Progenitor cell of endocrine pancreas (in vitro differentiated cells): ENCODE measurements at places on chromosomes 2 and 18. TPM values are rescaled to one million over a fixed set of nuclear protein-coding genes. Genes with fewer than 3 reads are reported as not detected.

DNA sequence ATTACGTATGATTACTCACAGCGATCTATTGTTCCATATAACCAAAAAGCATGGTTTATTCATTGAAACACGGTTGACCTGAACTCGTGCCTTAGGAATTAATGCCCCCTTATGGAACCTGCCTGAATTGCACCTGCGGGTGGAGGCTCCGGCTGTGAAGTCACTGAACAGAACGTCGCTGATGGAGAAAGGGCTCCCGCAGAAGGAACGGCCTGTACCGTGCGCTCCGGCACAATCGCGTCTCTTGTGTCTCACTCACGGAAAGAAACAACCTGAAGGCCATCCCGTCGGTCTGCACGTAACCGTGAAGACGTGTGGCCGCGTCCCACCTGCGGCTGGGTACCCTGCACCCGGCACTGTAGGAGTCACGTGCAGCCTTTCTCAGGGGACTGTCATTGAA, 133.1 kb downstream of the NFATC1 start:
- DNase-seq: peak; percentile 59

GRCh38 chr2:23900541-23901322, 26.2 kb downstream of the ATAD2B start:
- DNase-seq: no peak

GRCh38 chr2:113053666-113054065, 999 bp upstream of the IL36B start:
- DNase-seq: no peak

DNA sequence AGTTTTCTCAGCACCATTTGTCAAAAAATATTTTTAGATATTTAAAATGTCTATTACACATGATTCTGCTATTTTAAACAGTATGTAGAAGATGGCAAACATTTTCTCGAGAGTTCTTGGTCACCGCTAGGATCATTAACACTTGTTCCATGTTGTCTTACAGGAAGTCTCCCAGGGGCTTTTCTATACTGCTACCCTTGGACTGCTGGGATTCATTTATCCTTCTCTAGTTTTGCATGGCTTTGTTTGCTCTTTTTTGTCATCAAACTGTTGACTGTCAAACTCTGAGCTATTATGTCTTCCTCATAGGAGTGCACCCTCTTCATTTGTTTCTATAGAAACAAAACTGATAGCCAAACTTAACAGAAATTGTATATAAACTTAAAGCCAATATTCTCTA, 184.9 kb downstream of the CDCA7 start:
- no peak for DNase-seq

DNA sequence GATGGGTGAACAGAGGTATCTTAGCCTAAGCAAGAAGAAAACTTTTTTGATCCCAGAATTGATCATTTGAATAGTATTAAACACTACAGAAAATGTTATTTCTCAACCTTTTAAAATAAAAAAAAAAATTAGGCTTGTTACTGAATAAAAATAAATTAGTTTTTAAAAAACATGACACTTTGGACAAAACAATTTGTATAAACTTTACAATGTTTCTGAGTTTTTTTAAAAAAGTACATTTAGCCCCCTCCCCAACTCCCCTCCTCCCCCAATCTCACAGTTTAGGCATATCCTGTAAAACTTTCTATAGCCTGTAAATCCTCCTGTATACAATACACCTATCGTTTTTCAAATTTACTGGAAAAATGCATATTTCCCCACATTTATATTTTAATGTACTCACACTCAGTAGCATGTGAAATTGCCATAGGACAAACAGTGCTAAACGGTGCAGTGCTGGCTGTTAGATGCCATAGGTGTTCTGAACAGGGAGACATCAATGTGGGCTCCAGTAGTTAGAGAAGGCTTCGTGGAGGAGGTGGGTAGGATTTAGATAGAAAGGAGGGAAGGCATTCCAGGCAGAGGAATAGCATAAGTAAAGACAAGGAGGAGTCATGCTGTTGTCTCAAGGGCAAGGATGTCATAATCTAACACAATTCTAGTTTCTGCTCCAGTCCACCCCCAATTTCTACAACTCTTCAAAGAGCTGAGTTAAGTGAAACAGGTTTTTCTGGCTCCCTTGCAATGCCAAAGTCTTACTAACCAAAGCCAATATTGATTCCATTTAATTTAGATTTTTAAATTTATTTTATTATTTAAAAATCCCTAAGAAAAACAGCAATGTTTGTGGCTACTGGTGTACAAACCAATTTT, 50.9 kb downstream of the SP3 start:
- DNase-seq: no peak

CROCC2 gene
- 0.36 and 0.40 TPM in 2 replicates for total RNA-seq

- DNase-seq: no peak
Observed at GRCh38 chr2:191401287-191401686, 156.1 kb downstream of the MYO1B start.

DNA sequence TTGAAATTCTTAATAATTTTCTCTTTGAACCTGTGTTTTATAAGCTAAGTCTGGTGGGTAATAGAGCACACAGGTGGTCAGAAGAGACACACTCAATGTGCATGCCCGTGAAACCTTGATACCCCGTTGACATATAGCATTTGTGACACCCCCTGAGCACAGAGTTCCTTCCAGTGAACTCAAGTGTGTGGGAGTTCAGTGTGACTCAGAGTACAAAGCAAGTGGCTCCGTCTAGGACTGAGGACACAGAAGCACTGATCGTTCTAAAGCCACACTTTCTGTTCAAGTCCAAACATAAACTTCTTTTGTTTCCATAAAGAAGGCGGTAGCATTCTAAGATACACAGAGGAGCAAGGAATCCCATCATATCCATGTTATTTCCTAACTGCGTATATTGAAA, 523.6 kb downstream of the PID1 start:
- DNase-seq: no peak

DNA sequence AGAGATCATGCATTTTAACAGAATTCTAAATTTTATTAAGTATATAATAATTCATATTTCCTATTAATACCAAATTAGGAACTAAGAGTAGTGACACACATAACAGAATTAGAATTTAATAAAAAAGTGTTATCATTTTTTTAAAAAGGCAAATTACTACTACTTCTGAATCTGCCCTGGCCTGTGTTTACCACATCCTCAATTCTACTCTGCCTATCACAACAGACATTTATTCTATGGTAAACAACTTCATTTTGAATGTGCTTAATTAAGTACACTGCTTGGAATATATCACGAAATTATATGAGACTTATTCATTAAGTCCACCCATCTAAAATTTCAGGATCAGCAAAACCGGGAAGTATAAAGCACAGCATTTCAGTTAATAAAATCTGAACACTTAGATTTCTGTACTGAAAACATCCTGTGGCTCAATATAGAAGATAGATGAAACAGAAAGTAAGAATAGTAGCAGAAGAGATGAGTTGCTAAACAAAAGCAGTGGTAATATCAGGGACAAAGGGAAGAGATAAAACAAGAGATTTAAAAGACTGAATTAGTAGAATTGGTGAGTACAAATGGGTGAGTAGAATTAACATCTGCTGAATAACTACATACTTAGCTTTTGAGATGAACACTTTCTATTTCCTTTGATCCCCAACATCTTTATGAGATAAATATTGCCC, 3.7 kb downstream of the SMC6 start:
- DNase-seq: no peak

- DNase-seq: no peak
Observed at GRCh38 chr2:235721625-235722024, 227.8 kb downstream of the AGAP1 start.
